ENCODE measurements at places on chromosomes 7 and 10.

GRCh38 chr7:28615091-28615490 lies 202.8 kb downstream of the CREB5 start:
- peak; percentile 28 for DNase-seq

- DNase-seq, result peak; percentile 55
These were observed 11.0 kb downstream of the FLNC start for GRCh38 chr7:128841171-128841690.

GRCh38 chr7:47529826-47530555 lies 51.9 kb downstream of the TNS3 start:
- DNase-seq, result no peak

- no peak for DNase-seq
These were observed 1.5 kb downstream of the UNC5B start for GRCh38 chr10:71213761-71214440.

DNA sequence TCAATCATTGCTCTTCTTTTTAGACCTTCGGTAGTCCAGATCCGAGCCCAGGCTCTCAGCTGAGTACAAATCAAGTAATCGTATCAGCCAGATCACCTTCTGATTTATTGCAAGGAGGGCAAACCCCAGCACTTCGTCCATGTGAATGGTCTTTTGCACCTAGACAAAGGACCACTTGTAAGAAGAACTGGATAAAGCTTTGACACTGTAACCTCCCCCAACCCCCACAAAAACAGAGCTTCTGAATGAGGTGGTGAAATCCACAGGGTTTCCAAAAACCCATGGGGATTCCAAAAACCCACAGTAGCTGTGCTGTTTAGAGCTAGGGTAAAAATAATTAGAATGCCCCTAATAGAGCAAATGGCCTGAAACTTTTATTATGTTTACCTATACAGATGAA lies 148.8 kb upstream of the ODAD2 start:
- no peak for DNase-seq

DNA sequence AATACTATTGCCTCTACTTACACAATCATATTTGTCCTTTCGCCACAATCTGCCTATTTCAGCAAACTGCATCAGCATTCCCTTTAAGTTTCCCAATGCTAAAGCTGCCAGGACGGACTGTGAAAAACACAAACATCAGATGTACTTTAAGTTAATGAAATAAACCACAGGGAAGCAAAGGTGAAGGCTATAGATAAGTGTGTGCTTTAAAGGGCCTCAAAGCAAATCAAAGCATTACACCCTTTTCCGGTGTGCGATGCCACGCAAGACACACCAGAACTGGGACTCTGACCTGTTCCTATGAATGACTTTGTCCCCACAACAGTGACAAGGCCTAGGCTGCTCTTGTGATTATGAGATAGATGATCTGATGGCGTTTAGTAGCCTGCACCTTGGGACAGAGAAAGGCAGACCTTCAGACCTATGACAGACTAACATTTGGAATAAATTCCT lies 23.4 kb downstream of the SLC26A3 start:
- no peak for DNase-seq

GRCh38 chr7:1898628-1899185 lies 228.6 kb downstream of the ELFN1 start:
- DNase-seq, result no peak

GRCh38 chr10:112282086-112282485 lies 1.1 kb upstream of the TECTB start:
- no peak for DNase-seq

DNA sequence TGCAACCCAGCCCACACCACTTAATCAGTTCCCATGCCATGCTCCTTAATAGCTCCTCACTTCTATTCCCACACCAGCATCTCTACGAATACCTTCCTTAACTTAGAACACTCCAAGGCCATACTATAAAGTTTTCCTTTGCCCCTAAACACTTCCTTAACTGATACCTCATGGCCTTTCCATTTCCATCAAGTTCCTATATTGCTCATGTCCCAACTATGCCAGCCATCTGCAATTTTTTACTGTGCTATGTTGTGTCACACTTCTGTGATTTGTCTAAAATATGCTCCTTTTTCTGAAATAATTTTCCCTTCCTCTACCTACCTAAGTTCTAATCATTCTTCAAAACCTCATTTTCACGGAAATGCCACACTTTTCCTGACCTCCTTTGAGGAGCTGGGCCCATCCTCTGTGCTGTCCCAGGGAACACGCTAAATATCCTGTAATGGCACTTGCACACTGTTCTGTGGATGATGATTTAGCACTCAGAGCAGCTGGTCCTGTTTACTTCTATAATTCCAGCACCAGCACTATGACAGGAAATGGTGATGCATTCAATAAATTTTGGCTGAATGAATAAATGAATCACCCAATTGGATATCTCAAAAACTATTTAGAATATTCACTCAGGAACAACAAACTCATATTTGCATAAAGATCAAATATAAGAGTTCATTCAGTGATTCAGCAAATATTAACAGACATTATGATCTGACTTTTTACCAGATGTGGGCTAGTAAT lies 266.5 kb upstream of the HGF start:
- DNase-seq, result no peak

- peak; percentile 35 for DNase-seq
These were observed 1.6 kb downstream of the GLUD1 start for GRCh38 chr10:87092861-87093631.

DNA sequence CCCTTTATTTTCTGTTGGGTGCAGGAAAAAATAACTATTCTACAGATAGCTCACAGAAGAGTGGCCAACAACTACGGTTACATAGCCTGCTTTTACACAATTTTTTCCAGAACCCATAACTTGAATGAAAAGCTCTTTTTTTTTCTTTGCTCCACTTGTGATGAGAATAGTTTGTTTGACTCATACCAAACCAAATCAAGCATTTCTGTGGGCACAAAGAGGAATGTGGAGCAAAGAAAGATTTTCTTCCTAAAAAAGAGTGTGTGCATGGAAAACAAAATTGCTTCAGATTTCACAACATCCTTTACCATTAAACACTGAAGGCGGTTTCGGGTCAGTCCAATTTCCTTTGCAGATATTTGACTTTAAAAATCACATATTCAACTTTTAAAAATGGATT lies 54.8 kb upstream of the RAB11FIP2 start:
- no peak for DNase-seq

- DNase-seq, result no peak
These were observed 122.0 kb downstream of the AGMO start for GRCh38 chr7:15439853-15440252.

DNA sequence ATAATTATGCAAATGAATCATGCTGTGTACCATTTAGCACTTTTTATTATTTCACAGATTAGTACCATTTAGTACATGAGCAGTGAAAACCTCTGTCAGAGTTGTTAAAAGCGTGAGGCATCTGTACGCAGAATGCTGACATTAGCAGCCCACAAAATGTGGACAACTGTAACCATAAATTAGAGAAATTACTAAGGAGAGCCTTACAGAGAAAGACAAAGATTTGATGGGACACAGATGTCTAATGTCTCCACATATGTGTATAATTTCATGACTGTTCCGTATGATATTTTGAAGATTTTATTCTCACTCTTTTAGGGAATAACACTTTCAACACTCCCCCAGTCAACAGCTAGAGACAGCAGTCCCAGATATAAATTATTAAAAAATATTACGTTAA lies 414.0 kb upstream of the ANKRD30A start:
- no peak for DNase-seq

GRCh38 chr7:31345421-31345820 lies 4.9 kb upstream of the NEUROD6 start:
- DNase-seq, result no peak

DNA sequence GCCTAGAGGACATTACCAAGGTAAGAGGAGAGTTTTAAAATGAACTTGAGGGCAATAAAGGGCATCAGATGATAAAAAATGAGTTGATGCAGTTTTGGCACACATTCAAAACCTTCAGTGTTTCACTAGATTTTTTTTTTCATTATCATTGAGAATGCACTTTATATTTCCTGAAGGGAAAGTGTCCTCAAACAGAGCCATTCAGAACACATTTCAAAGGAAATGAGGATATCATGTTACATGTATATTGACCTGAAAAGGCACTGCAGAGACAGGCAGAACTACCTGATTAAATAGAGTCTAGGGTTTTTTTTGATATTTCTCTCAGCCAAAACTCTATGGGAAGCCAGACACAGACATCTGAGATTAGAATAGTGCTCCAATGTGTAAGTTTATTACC lies 454.0 kb downstream of the NEBL start:
- no peak for DNase-seq

- DNase-seq, result peak; percentile 36
These were observed 180.5 kb downstream of the ZNF365 start for GRCh38 chr10:62554632-62555199.

GRCh38 chr7:101373812-101374614 lies 11.3 kb downstream of the COL26A1 start:
- no peak for DNase-seq

- peak; percentile 80 for DNase-seq
These were observed 6.0 kb downstream of the MBLAC1 start for GRCh38 chr7:100132697-100133151.

- no peak for DNase-seq
These were observed 313.0 kb upstream of the AOAH start for GRCh38 chr7:37037286-37037685.

DNA sequence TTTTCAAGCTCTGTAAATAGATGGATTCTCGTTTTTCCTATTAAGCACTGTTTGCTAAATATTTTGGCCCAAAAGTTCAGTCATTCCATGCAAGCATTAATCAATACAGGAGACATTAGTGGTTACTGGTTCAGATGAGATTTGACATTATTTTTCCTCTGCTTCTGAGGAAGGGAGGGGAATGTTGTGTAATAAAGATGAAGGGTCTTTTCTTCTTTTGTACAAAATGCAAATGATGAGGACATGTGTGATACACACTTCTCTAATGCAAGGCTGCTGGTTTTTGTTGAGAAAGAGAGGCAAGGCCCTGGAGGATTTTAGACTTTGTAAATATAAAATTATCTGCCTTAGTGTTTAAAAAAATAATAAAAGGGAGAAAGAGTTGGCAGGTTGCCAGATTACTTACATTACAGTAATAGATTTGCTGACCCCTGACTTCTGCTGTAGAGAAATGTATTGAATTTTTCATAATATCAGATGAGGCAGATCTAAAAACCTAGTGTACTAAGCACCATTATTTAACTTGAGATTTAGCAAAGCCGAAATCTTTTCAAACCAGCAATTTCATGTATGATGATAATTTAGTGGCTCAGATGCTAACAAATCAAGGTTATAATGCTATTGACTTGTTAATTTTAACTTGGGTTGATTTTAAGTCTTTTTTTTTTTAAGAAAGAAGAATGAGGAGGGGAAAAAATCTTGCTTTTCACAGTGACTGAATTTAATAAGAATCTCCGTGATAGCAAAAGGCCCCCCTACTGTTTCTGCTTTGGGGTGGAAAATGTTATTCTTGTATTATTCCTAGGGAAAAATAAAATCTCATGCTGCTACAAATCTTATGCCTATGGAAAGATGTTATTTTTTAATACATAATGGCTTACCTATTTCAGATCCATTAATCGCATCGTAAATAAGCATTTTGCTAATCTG lies 180.1 kb downstream of the ARID5B start:
- no peak for DNase-seq

DNA sequence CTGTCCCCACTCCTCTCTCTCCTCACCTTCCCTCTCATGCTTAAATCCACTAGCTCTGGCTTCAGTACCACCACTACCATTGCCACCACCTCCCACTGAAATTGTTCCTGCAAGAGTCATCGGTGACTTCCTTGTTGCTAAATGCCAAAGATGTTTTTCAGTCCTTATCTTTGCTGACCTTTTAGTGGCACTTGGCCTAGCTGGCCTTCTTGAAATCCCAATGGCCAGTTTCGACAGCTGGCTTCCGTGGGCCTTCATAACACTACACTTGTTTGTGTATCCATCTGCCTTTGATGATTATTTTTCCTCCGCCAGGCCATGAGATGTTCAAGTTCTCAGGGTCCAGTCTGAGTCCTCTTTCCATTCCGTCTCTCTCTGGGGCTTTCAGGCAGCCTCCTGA lies 118.2 kb upstream of the NANOS1 start:
- DNase-seq, result no peak

GRCh38 chr10:94205396-94205831 lies 157.3 kb downstream of the NOC3L start:
- DNase-seq, result no peak

GRCh38 chr10:11015446-11015934 lies 2.2 kb upstream of the CELF2 start:
- DNase-seq, result no peak

GRCh38 chr7:32032211-32032610 lies 38.0 kb downstream of the PDE1C start:
- DNase-seq, result no peak

DNA sequence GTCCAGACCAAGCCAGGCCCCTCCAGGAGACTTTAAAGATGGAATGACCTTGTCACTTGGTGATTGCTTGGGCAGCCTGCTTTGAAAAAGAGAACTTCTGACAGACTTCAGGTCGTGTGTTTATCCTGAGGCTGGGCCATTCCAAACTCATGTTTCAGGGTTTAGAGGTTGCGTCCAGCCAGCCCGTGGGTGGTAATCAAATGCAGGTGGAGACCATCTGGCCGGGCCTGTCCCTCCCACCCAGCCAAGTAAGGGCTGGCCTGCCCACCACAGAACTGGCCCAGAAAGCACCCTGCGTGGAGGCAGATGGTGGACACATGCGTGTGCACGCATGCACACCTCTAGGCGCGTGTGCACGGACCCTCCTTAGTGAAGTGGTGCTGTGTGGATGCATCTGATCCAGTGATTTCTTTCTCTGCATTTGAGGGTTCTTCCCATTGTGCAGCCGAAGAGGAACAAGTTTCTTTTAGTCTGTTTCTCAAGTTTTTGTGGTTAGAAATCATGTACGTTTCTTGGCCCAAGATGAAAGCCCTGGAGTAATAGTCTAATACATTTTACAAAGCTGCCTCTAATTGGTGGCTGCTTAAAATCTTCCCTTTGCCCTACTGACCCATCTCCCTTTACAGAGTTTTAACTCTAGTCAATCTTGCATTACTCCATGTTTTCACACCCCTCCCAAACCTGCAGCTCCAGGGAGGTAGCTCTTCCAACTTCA lies 43.0 kb downstream of the SUFU start:
- no peak for DNase-seq

DNA sequence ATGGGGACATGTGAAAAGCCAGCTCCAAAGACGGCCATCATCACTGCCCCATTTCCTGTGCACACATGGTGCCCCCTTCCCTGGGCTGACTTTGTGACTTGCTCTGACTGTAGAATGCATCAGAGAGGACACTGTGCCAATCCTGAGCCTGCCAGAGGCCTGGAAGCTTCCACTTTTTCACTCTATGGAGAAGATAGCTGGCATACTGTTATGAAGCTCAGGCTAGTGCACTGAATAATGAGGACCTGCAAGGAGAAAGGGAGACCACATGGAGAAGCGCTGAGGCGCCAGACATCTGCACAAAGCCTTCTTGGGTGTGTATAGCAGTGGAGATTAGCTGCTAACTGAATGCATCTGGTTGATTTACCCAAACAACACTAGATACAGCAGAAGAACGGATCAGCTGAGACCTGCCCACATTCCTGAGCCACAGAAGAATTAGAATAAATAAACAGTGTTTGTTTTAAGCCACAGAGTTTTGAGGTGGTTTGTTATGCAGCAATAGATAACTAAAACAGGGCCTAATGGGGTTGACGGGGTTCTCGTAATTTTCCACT lies 58.9 kb upstream of the C10orf90 start:
- DNase-seq, result no peak

Measured in B cell (primary cell).